ENCODE measurements at places on chromosomes 4 and X. TPM values are rescaled to one million over a fixed set of nuclear protein-coding genes. Genes with fewer than 3 reads are reported as not detected.

CXCL3 gene
- not detected for polyA plus RNA-seq

TKTL2 gene
- polyA plus RNA-seq = not detected

PPP4R3C gene
- polyA plus RNA-seq = not detected

MAGEA9B gene
- not detected for polyA plus RNA-seq

UTP14A gene
- polyA plus RNA-seq = 13.6 TPM

ATP1B4 gene
- polyA plus RNA-seq = not detected

PGAM4 gene
- polyA plus RNA-seq = not detected

RAB39B gene
- 10.9 TPM for polyA plus RNA-seq

ENPP6 gene
- polyA plus RNA-seq = 6.8 TPM

TEC gene
- 0.29 TPM for polyA plus RNA-seq

NAP1L3 gene
- polyA plus RNA-seq = 19.1 TPM

MSMO1 gene
- polyA plus RNA-seq = 32.6 TPM

CT45A1 gene
- polyA plus RNA-seq = not detected

TLL1 gene
- polyA plus RNA-seq = 0.29 TPM

CT47B1 gene
- polyA plus RNA-seq = not detected

SLC34A2 gene
- not detected for polyA plus RNA-seq

COMMD8 gene
- 3.7 TPM for polyA plus RNA-seq

TCP11X2 gene
- polyA plus RNA-seq = 2.2 TPM

CDKL5 gene
- 2.4 TPM for polyA plus RNA-seq

SMIM20 gene
- polyA plus RNA-seq = 32.5 TPM

MAGEE1 gene
- polyA plus RNA-seq = 15.9 TPM

XAGE1B gene
- polyA plus RNA-seq = not detected

KLB gene
- not detected for polyA plus RNA-seq

GABRQ gene
- polyA plus RNA-seq = 2.1 TPM

NMU gene
- polyA plus RNA-seq = 33.2 TPM

DNAJB14 gene
- polyA plus RNA-seq = 2.1 TPM

SMIM10 gene
- polyA plus RNA-seq = 2.1 TPM

IL2 gene
- polyA plus RNA-seq = not detected

PCDH18 gene
- polyA plus RNA-seq = 2.2 TPM

ARFIP1 gene
- 11.8 TPM for polyA plus RNA-seq

DIPK2B gene
- 8.6 TPM for polyA plus RNA-seq

GUCY1B1 gene
- 9.8 TPM for polyA plus RNA-seq

SUPT20HL1 gene
- not detected for polyA plus RNA-seq

AADAT gene
- polyA plus RNA-seq = 3.1 TPM

ZNF157 gene
- 1.6 TPM for polyA plus RNA-seq

PAK3 gene
- 1.4 TPM for polyA plus RNA-seq

ADAMTS3 gene
- polyA plus RNA-seq = 0.08 TPM

KIAA1210 gene
- not detected for polyA plus RNA-seq

RIPPLY1 gene
- polyA plus RNA-seq = not detected

PASD1 gene
- polyA plus RNA-seq = not detected

CPZ gene
- polyA plus RNA-seq = 2.9 TPM

LUZP4 gene
- not detected for polyA plus RNA-seq

CTAG1B gene
- not detected for polyA plus RNA-seq

WDR1 gene
- 207 TPM for polyA plus RNA-seq

ASMT gene
- polyA plus RNA-seq = not detected

NIPAL1 gene
- polyA plus RNA-seq = 1.7 TPM

ARSJ gene
- 0.27 TPM for polyA plus RNA-seq

CLCN4 gene
- polyA plus RNA-seq = 22.2 TPM

TENT5D gene
- polyA plus RNA-seq = not detected

NKX3-2 gene
- 0.25 TPM for polyA plus RNA-seq
